Lower lobe of right lung (tissue), 2 donors: ENCODE measurements at places on chromosomes 1 and 21. TPM values are rescaled to one million over a fixed set of nuclear protein-coding genes. Genes with fewer than 3 reads are reported as not detected.

Gene SPRR2F
- total RNA-seq = not detected

GRCh38 chr21:44596068-44596725 lies 3.9 kb upstream of the KRTAP10-6 start:
- DNase-seq = no peak

Gene NECTIN4
- total RNA-seq = 6.2 TPM

DNA sequence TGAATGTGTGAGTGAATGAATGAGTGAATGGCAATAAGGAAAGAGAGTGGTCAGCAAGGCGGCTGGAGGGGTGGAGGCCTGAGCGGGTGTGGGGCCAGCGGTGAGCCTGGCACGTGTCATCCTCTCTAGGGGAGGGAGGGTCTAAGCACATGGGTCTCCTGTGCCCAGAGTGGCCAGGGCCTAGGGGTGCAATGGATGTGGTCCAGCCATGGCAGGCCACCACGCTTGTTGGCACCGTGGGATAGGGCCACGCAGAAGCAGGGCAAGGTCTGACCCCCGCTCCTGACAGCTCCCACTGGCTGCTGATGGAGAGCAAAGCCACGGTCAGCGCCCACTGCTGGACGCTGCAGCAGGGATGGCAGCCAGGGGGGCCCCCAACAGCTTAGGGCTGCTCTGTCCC lies 19.5 kb upstream of the SPSB1 start:
- DNase-seq = no peak

Gene HTR6
- total RNA-seq = not detected

DNA sequence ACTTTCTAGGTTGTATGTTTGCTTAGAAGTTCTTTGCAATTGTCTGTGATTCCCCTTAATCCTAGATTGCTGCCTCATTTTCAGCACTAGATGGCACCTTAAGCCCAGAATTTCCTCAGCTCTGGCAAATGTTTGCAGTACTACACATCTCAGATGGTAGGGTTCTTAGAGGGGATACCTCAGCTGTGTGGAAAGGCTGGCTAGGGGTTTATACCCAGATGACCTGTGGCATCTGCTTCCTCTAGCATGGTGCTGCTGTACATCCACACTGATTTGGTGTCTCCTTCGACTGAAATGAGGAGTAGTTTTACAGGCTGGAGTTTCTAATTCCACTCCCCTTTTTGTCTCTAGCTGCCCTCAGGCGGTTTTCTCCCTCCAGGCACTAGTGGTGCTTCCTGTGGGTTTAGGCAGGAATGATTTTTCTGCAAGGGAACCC lies 23.5 kb downstream of the ASB17 start:
- DNase-seq = no peak

DNA sequence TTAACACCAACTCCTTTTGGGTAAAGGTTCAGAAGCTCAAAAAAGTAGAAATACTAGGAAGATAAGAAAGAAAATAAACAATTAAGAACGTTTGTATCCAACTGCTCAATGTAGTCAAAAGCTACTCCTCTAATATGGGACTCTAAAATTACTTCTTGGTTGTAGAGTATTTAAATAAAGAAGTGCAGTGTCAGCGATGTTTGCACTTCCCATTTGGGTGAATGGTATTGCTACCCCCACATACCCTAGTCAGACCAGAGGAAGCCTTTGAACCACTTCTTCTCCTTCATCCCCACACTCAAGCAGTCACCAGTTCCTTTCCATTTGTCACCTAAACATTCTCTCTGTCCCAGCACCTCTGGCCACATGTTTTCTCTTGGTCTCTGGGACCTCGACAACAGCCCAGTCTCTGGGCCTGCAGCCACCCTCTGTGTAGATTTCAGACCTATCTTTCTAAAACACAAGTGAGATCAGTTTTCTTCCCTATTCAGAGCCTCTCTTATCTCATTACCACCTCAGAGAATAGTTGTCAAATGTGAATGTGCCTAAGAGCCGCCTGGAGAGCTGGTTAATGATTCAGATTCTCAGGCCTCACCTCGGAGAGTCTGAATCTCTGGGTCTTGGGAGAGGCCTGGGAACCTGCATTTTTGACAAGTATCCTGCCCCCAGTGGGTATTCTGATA lies 109.8 kb downstream of the OMA1 start:
- DNase-seq = no peak

GRCh38 chr1:217139513-217139912 lies 416.3 kb upstream of the ESRRG start:
- DNase-seq = no peak

Gene CBR1
- total RNA-seq = 72.9 TPM

- no peak for DNase-seq
Measured at GRCh38 chr1:204568576-204569315, 52.5 kb downstream of the MDM4 start.

DNA sequence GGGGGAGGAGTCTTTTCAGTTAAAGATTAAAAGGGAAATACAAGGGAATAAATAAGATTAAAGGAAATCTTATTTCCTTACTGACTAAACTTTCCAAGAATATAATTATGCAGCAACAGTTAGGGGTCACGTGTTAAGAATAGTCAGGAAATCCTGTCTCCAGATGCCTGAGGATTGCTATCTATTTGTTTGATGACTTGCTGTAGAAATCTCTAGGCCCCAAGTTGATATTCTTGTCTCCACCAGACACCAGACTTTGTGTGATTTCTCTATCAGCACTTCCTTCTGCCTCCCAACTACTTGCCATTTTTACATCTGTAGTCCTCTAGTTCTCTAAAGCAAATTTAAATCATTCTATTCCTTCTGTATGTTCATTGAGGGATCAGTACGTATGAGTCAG lies 77.5 kb downstream of the RPAP2 start:
- no peak for DNase-seq

- DNase-seq = no peak
Measured at GRCh38 chr1:179612361-179612760, 20.7 kb downstream of the TDRD5 start.

Gene OPRD1
- total RNA-seq = not detected

Gene MYOC
- 3.2 TPM for total RNA-seq

- no peak for DNase-seq
Measured at GRCh38 chr1:48217856-48218255, 4.7 kb upstream of the SLC5A9 start.

- no peak for DNase-seq
Measured at GRCh38 chr1:41846625-41847405, 71.9 kb downstream of the HIVEP3 start.

GRCh38 chr1:24901791-24902470 lies 28.1 kb downstream of the RUNX3 start:
- peak; percentile 41 for DNase-seq
